Central memory CD8-positive, alpha-beta T cell (primary cell): ENCODE measurements at places on chromosomes 5 and 9.

GRCh38 chr9:129497813-129498450, 123.0 kb downstream of the C9orf50 start:
- DNase-seq = no peak

DNA sequence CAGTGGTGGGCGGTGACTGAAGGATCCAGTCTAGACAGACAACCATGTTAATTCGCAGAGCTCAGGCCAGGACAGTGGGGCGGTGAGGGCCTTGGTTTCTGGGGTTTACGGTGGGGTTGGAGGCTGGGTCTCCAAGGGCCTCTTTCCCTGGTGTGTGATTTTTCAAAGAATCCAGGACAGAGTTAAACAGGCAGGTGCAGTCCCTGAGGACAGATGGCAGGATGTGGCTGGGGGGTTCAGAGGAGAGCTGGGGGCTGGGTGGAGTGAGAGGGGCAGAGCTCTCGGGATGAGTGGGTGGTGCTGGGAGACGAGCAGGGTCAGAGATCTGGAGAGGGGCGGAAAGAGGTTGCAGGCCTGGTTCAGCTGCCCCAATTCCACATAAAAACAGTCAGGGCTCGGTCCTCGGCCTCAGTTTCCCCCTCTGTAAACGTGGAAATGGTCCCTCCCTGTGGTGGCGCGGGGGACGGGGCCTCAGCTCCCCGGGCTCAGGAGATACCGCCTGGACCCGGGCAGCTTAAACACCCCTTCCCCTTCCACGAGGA, 145.9 kb downstream of the GAPVD1 start:
- DNase-seq = no peak

- no peak for DNase-seq
Measured at GRCh38 chr5:102902135-102902448, 147.0 kb downstream of the PAM start.

DNA sequence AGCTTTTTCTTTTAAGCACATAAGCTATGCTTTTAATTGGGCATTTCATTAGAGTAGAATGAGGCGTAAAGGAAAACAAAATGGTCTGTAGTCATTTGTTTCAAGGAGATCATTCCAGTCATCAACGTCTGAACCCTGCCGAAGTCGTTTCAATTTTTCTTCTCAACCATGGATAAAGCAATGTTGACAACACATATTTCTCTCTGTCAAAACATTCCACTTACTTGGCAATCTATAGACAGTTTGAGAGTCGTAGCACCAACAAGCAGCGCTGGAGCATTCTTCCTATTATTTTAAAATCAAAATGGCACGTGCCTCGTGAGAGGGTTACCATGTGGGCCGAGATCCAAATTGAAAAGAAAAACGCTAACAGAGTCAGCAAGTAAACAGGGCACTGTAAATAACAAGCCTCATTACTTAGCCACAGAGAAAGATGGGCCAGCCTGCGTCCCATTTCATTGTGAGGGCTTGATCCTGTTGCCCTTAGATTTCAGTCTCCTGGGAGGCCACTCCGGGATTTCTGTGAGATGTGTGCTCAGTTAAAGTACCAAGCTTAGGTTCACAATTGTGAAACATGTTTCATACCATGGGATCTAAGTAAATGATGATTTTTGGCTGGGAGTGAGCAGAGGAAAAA, 422.9 kb downstream of the DTWD2 start:
- DNase-seq = no peak

DNA sequence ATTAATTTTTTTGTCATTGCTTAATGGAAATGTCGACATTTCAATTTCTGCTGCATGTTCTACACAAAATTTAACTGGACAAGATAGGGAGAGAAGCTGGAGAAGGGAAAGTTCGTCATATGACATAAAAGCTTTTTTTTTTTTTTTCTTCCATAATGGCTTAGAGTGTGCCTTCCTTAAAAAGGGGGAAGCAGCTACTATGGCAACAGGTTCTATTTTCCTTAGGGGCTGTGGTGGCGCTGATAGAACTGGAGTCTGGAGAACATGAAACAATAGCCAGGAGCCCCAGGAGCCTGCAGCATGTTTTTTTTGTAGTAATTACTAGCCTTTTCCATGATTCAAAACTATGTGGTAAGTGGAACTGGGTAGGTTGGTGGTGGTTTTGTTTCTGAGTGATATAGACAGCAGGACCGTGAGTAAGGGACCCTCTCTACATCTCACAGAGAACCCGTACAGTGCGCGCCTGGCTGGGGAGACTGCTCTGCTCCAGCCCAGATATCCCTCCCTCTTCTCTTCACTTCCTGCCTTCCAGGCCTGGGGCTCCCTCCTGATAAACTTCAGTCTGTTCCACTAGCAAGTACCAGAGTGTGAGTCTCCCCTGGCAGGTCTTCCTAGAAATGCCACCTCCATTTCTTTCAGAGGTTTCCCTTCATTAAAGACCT, 301.6 kb downstream of the NR3C1 start:
- no peak for DNase-seq

DNA sequence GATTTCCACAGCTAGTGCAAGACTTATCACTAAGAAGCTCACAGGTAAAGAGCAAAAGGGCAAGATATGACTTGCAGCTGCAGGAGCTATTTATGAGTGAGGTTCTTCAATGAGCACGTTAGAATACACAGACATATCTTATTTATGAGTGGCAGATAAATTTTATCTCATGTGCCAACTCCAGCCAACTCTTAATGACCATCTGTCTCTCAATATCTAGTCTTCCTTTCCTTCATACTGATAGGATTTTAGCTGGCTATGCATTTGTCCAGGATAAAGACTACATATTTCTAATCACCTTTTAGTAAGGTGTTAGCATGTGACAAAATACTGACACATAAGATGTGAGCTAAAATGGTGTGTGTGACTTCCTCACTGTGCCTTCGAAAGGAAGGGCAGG, 304.5 kb downstream of the TRPM3 start:
- no peak for DNase-seq

- no peak for DNase-seq
Measured at GRCh38 chr9:33835625-33836260, 18.8 kb downstream of the UBE2R2 start.

GRCh38 chr9:92715488-92716231, 45.7 kb upstream of the IPPK start:
- DNase-seq = no peak

GRCh38 chr5:133945568-133945967, 22.9 kb downstream of the C5orf15 start:
- no peak for DNase-seq

DNA sequence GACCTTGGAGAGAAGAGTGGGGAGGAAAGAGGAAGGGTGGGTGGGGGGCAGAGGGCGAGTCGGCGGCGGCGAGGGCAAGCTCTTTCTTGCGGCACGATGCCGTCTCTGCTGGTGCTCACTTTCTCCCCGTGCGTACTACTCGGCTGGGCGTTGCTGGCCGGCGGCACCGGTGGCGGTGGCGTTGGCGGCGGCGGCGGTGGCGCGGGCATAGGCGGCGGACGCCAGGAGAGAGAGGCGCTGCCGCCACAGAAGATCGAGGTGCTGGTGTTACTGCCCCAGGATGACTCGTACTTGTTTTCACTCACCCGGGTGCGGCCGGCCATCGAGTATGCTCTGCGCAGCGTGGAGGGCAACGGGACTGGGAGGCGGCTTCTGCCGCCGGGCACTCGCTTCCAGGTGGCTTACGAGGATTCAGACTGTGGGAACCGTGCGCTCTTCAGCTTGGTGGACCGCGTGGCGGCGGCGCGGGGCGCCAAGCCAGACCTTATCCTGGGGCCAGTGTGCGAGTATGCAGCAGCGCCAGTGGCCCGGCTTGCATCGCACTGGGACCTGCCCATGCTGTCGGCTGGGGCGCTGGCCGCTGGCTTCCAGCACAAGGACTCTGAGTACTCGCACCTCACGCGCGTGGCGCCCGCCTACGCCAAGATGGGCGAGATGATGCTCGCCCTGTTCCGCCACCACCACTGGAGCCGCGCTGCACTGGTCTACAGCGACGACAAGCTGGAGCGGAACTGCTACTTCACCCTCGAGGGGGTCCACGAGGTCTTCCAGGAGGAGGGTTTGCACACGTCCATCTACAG, 760 bp downstream of the NPR3 start:
- DNase-seq = no peak

DNA sequence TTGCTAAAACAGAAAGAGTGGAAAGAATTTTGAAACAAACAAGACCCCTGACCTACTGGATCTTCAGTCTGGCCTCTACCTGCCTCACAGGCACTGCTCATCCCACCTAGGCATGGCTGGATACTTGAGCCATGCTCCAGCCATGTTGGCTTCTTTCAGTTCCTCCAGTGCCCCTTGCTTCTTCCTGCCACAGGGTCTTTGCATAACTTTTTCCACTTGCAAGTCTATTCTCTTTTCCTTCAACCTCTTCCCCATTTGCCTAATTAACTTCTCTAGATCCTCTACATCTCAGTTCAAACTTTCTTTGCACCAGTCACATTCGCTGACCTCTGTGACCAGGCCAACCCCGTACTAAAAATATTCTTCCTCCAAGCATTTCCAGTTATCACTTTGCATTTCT, 50.4 kb downstream of the STARD4 start:
- DNase-seq = no peak

DNA sequence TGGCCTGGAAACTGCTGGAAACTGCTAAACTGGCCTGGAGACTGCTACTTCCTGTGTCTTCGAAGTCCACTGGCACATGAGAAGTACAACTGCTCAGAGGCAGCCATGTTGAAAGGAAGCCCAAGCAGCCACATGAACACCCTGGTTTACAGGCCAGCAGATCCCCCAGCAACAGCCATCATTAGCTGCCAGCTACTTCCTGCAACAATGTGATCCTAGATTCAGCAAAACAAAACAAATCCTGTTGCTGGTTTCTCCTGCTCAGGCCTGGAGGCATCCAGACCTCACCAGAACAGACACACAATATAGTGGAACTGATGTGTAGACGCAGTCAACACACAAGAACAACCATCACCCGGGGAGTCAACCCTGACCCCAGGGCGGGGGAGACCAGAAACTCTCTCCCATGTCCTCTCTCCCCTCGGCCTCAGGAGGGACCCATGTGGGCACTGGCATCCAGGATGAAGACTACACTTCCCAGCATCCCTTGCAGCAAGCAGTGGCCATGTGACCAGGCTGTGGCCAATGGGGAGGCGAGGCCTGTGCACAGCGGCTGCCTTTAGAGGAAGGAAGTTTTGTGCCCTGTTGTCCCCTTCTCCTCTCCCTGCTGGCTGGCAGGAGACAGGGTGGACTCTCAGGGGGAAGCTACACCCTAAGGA, 9.2 kb upstream of the LCN15 start:
- no peak for DNase-seq

DNA sequence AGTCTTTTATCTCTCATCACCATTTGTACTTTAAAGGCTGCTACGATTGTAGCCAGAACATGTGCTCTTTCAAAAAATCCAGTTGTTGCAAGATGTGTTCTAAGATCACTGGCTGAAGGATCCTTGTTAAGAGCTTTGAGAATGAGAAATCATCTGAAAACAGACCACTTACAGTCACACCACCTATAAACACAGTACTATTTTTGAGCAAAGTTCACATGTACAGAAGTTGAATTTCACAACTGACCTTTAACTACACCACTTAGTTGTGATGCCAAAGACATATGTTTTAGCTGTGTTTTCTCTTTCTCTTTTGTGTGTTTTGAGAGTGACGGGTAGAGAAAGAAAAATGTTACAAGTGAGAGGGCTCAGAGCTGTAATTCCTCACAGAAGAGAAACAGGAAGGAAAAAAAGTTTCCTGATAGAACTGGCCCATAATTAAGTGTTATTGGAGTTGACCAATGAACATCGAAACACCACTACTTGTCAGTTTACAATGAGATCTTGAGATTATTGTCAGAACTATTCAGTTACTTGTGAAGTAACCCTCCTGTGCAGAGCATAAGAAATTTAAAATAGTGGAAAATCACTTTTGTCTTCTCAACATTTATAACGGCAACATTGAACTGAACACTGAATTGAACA, 245.4 kb downstream of the MLLT3 start:
- no peak for DNase-seq

- no peak for DNase-seq
Measured at GRCh38 chr9:7239708-7240107, 481.9 kb downstream of the KDM4C start.

- DNase-seq = peak; percentile 45
Measured at GRCh38 chr9:101530076-101530711, 3.5 kb upstream of the RNF20 start.

- no peak for DNase-seq
Measured at GRCh38 chr5:55110217-55110616, 7.8 kb downstream of the GZMA start.
